ENCODE measurements at places on chromosomes 5 and 9.
A peak's percentile ranks its signal among the peaks of the same experiment; 100 is the strongest.

DNA sequence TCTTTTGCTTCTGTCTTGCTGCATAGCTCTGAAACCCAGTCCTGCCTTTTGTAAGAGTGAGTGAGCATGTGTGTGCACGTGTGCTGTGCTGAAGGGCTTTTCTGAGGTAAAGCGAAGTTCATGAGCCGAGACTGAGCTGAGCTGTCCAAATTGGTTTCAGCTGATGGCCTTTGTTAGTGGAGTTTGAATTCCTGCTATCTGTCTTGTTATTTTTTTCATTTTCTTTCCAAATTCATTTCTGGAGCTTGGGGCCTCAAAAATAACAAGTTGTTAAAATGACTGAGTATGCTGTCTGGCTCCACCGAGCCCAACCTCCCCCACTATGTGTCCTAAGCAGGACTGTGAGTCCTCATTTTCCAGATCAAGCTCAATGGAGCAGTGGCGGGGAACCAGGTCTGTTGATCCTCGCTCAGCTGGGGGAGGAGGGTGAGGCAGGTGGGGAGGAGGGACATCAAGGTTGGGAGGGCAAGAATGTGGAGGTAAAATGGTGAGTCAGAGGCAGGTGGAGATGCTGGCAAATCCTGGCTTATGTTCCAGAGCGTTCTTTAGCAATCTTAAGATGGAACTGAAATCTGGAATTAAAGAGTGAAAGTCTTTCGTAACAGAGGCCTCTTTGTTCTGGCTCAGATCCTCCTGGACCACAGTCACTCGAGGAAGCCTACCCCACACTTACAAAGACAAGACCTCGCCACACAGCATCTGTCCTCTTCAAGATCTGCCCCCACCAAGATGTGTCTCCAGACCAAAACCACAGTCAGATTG, 63.9 kb downstream of the SREK1 start:
- DNase-seq = no peak

GRCh38 chr5:119129770-119130169, 58.9 kb downstream of the DMXL1 start:
- DNase-seq = no peak

DNA sequence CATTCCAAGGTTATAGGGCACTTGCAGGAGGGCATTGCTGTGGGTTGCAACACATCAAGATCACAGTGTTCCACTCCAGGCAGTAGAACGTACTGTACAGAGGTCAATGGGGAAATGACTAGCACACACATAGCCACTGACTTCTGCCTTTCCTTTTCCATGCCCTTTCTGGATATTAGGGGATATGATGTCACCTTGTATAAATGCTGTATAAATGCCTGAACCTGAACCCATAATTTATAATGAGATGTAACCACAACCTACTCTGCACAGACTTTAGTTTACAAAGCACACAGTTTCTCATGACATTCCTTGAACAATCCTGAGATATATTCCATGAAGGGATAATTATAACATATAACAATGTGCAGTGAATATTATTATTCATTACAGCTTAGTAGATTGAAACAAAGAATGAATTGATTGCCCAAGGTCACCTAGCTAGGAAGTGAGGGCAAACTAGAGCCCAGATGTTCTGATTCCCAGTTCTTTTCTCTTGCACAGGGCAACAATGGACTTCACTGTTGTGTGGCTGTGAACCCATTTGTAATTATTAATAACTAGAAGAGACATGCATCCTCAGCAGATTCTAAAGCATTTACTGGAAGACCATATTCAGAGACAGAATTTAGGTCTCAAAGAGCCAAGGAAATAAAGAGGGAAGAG, 5.6 kb upstream of the ABLIM3 start:
- peak; percentile 74 for DNase-seq

- DNase-seq = no peak
Observed at GRCh38 chr9:89845321-89845720, 240.5 kb downstream of the GADD45G start.

DNA sequence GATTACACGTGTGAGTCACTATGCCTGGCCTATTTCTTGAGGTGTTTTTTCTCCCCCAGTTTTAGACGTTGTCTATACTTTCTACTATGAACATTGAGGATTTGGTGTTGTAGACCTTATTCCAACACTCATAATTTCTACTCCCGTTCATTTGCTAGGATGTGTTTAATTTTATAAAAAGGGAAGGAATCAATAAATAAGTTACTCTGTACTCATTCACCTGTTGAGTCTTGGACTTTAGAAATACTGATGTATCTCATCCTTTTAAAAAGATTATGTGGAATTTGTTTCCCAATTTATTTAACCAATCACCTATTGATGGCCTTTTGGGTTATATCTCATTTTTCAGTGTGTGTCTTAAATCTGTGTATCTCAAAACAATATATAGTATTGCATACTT, 3.2 kb downstream of the CDK7 start:
- DNase-seq = no peak

DNA sequence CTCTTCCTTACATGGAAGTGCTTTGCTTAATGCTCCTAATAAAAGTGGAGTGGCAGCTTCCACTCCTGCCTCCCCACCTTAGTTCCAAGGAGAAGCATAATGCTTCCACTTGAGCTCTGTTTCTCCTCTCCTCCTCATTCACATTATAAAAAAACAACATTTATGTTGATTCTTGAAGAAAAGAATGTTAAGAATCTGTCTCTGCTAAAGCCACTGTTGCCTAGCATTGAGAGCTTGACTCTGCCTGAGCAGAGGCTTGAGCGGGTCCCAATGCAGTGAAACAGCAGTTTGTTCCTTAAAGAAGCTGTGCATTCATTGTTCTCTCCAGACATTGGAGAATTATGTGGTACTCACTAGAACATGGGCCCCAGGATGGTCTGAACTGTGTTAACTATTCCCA, 101.5 kb upstream of the GHR start:
- no peak for DNase-seq

- no peak for DNase-seq
Observed at GRCh38 chr5:79963261-79964061, 27.6 kb downstream of the MTX3 start.

GRCh38 chr5:17172791-17173190, 44.6 kb upstream of the BASP1 start:
- DNase-seq = no peak

GRCh38 chr5:79560771-79561524, 47.0 kb upstream of the HOMER1 start:
- DNase-seq = peak; percentile 50

GRCh38 chr5:57676222-57677098, 193.8 kb upstream of the ACTBL2 start:
- DNase-seq = no peak

- no peak for DNase-seq
Observed at GRCh38 chr5:172478256-172478655, 23.9 kb upstream of the SH3PXD2B start.

- no peak for DNase-seq
Observed at GRCh38 chr9:100640447-100641050, 62.7 kb downstream of the CAVIN4 start.

DNA sequence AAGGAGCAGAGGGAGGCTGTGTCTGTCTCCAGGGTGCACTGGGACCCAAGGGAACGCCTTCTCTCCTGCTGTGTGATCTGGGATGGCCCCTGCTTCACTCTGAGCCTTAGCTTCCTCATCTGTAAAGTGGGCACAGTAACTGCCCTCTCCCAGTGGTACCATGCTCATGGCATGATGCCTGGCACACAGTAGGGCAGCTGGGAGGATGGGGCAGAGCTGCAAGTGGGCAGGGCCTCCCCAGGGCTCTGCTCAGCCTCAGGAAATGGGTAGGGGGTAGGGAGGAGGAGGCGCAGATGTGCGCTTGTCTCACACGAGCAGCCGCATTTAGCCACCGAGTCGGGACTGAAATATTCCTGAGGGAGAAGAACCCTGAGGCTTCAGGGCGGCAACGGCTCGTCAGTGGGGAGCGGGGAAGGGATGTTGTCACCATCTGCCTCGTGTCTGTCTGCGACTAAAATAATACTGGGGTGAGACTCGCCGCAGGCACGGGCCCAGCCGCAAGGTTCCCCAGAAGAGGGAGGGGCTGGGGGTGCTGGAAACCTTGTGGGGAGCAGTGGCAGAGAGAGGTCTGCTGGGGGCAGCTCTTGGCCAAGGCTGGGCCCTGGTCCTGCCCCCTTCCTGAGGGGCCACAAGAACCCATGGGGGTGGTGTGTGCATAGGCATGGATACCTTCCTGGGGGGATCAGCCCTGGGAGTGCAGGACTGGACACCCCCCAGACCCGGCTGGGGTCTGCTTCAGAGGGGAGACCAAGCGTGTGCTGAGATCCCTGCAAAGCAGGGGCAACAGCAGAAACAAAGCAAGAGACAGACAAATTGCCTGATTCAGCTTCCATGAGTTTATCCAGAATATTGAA, 55.2 kb upstream of the PSD2 start:
- no peak for DNase-seq

DNA sequence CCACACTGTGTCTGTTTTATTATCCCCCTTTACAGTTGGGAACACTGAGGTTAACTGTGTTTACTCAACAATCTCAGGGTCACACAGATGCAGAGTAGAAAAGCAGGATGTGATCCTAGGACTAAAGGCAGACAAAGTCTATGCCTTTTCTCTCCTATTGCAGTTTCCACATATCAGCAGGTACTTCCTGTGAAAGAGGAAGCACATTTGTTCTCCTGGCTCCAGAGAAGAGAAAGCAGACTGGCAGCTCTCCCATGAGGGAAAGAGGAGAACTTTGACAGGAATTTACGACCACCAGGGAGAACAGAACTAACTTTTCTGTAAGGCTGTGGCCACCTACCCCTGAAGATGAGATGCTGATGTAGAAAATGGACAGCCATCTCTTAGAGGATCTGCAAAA, 84.2 kb upstream of the TNC start:
- DNase-seq = no peak

DNA sequence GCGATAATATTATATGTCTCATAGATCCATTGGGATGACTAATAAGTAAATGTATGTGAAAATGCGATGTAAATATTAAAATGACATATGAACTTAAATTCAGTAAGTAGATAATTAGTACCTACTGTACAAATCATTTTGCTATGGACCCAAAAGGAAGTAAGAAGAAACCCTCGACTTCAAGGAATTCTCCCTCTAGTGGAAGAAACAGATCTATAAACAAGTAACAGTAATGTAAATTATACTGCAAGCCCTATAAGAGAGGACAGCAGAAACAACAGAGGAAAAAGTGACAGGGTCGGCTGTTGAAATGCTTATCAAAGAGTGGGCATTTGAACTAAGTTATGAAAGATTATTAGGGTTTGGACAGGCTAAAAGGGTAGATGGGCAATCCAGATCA, 320.3 kb downstream of the DMAC1 start:
- no peak for DNase-seq

DNA sequence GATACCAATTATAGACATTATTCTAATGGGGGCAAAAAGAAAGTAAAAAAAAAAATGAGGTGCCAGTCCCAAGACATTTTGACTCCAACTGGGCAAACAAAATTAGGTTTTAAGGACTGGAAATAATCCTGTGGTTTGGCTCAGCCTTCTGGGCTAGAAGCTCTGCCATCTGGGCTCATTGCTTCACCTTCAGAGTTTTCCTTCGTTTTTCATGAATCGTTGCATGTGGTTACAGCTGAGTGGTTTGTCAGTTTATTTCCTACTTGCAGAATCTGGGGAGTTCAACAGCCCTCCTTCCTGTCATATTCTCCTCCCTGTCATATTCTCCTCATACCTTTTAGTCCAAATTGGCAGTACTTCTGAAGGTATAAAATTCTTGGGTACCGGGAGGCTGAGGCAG, 12.0 kb downstream of the UGT3A2 start:
- no peak for DNase-seq

GRCh38 chr5:58517198-58517597, 26.0 kb downstream of the GAPT start:
- no peak for DNase-seq

DNA sequence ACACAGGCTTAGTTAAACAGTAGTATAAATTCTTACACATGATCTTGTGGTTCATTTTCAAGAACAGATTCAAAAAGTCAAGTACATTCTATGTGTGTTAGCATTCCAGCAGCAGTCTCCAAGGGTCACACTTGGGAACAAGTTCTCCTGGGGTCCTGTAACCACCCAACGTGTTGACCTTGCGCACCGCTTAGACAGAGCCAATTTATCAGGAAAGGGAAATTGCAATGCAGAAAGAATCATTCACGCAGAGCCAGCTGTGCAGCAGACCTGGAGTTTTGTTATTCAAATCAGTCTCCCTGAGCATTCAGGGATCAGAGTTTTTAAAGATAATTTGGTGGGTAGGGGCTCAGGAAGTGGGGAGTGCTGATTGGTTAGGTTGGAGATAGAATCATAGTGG, 8.5 kb upstream of the RXFP3 start:
- no peak for DNase-seq

GRCh38 chr5:81726297-81726696, 24.6 kb downstream of the SSBP2 start:
- no peak for DNase-seq

Measured in inflammatory macrophage (primary cell).